ENCODE measurements at places on chromosomes 1 and 21.

DNA sequence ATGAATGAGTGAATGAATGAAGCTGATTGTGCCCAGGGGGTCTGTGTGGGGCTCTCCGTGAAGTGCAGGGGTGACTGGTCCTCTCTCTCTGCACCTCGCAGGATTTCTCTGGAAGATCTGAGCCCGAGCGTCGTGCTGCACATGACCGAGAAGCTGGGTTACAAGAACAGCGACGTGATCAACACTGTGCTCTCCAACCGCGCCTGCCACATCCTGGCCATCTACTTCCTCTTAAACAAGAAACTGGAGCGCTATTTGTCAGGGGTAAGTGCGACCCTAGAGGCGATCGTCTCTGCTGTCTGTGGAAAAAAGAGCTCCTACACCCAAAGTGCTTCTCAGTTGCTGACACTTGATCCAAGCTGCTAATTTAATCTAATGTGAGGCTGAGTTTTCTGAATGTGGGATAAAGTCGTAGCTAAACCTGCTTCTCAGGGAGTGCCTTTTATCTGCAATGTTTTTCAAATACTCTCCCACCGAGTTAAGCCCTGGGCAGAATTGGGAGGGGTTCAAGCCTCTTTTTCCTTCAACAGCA lies 101.7 kb downstream of the HUNK start:
- no peak for DNase-seq

DNA sequence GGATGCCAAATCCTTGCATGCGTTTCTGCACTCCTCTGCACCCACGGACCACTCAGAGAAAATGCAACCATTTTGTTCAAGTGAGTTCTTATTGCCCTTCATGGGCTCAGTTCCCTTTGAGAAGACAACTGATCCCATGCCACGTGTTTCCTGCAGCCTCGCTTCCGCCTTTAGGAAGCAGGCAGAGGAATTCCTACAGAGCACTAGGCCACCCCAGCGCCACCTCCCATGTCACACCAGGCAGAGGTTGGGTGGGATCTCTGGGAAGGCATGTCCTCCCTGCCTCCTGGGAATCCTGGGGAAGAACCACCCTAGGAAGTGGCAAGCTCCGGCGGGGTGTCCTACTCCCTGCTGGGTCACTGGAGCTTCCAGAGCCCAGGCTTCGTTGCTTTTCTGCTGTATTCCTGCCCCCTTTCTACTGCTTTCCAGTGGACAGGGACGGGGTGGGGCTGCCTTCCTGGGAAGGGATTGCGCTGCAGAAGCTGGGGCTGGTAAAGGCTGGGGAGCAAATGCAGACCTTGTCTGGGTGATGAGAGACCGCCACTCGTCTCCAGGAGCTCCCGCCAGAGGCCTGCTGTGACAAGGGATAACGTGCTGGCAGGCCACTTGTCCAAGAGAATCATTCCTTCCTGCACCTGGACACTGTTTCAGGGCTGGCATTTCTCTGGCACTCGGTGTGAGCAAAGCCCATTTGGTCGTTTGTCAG lies 478.2 kb upstream of the VAMP3 start:
- no peak for DNase-seq

GRCh38 chr21:33794596-33794995 lies 121.0 kb downstream of the ATP5PO start:
- no peak for DNase-seq

- DNase-seq: no peak
Observed at GRCh38 chr1:29800120-29800519, 563.8 kb downstream of the PTPRU start.

DNA sequence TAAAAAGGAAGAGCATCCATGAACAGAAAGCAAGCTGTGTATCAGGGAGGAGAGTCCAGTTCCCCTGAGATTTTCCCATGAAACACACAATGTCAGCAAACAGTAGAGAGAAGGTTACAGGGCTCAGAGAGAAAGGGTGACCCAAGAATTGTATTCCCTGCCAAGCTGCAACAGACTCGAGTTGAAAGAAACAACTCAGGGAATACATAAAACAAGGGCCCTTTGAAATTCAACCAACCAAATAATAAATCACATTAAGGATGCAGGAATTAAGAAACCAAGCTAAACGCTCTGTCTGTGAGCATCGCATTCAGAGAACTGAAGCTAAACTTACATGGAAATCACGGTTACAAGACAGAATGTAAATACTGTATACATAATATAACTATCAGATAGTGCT lies 20.2 kb downstream of the S100A16 start:
- no peak for DNase-seq

DNA sequence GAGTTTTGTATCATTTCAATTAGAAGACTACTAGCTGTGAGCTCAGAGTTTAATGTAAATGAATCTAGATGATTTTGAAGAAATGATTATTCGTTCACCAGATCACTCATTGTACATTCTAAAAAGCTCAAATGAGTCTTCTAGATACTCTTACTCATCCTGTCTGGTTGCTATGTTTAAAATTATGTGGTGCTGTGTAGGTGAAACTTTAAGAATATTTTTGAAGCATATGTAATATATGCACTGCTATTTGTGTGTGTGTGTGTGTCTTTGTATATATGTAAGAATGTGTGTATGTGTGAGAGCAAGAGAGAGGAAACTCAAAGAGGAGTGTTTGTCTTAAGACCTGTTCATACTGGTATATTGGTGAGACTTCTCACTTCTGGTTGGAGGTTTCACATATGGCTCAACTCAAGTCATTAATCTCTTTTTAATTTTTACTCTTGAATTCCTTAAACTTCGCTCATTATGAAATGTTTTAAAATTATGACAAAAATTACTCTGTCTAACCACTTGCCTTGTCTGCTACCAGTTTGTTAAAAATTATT lies 8.6 kb upstream of the C1orf105 start:
- DNase-seq: no peak

DNA sequence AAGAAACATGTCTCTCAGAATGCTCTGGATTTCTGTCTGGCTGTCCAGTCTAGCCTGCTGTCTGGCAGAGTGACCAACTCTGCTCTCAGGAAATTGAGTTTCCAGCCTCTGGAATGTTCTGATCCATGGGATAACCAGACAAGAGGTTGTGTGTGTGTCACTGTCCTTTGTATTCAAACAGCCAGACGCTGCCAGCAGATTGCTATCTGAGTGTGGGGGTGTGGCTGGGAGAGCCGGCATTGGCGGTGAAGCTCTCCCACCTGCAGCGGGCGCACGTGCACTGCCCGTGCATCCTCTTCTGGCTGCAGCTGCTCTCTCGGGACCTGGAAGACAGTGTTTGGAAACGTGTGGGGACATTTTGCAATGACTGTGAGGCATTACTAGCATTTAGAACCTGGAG lies 26.1 kb downstream of the PKP1 start:
- no peak for DNase-seq

DNA sequence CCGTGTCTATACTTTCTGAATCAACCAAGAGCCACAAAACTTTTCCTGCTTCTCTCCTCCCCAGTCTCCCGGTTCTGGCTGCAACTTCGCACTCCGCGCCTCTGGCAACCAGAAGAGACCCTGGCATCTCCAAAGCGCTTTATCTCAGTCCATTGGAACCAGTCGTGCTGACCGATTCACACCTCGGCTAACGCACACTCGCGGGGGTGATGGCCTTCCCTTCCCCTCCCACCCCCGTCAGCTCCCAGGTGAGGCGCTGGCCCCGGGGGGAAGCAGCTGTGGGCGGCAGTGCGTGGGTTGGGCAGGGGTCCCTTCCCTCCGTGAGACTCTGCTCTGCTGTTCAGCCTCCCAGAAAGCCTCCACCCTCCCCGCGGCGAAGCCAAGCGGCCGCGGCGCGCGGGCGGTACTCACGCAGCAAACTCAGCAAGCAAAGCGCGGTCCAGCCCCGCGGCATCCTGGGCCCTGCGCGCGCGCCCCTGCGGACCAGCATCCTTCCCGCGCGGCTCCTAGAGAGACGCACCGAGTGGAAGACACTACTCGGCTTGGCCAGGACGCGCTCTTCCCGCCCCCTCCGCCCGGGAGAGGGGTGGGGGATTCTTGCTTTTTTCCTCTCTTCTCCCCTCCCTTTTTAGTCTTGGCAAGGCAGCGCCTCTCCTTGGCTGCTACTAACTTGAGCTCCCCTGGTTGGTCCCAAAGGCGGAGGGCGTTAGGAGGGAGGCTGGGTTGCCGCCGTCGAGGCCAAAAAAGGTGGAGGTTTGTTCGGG lies at the start of gene CD34:
CD34 (minus strand) TSS at position 535 of the 764 bp plus-strand sequence; CDS start at position 490, 45 bp downstream.
- DNase-seq: no peak

- DNase-seq: no peak
Observed at GRCh38 chr1:119865627-119866026, 30.7 kb downstream of the ADAM30 start.

- no peak for DNase-seq
Observed at GRCh38 chr1:78003882-78004718, 639 bp upstream of the DNAJB4 start.

DNA sequence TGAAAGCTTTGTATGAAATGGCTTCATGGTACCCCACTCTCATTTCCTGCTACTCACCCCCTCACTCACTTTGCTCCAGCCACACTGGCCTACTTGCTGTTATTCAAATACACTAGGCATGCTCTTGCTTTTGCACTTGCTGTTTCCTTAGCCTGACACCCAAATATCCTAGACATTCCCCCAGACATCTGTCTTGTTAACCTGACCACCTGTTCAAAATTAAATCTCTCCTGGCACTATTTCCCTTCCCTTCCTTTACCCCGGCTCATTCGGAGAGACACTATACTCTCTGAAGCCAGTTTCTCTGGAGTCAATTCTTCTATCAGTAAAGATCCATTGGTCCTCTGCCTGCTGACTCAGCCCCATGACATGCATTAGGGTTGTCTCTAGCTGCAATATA lies 306.0 kb upstream of the SGIP1 start:
- no peak for DNase-seq

DNA sequence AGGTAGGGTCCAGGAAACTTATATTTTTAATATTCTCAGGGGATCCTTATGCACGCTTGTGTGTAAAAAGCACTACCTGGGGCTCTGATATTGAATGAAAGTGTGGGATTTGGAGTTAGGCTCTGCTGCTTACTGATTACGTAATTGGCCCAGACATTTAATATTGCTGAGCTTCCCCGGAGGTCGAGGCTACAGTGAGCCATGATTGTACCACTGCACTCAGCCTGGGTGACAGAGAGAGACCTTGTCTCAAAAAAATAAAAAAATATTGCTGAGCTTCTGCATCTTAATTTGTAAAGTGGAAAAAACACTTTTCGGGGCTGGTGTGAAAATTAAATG lies 62.2 kb upstream of the KIF26B start:
- DNase-seq: no peak

GRCh38 chr1:53410100-53410541 lies 49.1 kb upstream of the DMRTB1 start:
- no peak for DNase-seq

DNA sequence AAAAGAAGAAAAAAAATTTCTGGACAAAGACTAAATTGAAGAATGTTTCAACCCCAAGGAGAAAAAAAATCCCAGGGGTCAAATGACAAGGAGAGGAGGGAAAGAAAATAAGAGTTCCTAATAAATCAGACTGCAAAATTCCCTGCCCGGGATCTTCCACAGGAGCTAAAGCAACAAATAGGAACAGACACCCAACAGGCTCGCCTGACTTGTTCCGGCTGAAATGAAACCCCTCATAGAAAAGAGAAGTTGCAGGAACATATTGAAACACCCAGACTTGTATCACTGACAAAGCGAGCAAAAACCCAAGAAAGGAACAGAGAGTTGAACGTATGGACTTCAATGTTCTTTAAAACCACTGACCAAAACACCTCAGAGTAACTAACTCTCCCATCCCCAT lies 123.0 kb downstream of the TIAM1 start:
- DNase-seq: no peak

- DNase-seq: no peak
Observed at GRCh38 chr1:212504171-212504803, 71.6 kb downstream of the NENF start.

- DNase-seq: no peak
Observed at GRCh38 chr1:184437291-184437690, 50.5 kb downstream of the C1orf21 start.

- DNase-seq: no peak
Observed at GRCh38 chr1:39269791-39270342, 65.4 kb downstream of the MACF1 start.

GRCh38 chr21:27060190-27060589 lies 93.3 kb upstream of the ADAMTS5 start:
- no peak for DNase-seq

DNA sequence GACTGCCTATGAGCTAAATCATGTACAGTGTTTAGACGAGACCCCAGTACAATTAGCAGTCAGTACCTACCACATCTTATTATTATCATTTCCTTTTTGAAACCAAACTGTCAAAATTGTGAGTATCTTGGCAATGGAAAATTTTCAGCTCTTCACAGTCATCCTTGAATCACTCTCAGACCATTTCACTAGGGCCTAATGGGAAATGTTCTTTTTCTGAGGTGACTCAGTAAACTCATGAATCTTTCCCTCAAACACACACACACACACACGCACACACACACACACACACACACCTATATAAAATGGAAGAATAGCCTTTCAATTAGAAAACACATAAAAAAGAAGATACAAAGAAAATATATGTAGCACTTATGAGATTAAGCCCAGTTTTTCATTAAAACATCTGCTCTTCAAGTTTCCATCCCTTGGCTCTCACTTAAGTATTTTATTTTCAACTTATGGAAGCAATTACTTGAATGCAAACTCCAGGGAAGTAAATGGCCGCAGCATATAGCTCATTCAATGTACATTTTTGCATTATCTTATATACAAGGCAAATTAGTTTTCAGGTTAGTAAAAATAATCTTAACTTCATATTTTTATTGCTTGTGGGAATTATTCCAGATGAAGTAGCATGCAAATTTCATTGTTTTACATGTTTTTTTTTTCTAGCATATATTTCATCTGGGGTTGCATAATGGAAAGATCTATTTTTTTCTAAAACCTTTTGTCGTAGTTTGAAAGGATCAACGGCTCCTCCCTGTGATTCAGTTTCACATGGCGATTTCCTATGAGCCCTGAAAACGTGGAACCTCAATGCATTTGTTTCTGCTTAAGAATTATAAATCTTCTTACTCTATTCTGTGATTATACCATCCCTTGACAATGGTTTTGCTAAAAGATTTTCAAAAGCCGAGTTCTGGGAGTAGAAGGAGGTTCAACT lies 46.3 kb upstream of the TMPRSS15 start:
- no peak for DNase-seq

GRCh38 chr1:243253926-243254232 lies 1.2 kb downstream of the CEP170 start:
- DNase-seq: no peak

- no peak for DNase-seq
Observed at GRCh38 chr1:50209749-50210148, 101.0 kb downstream of the ELAVL4 start.

- DNase-seq: no peak
Observed at GRCh38 chr1:59973719-59974118, 47.1 kb upstream of the CYP2J2 start.

- peak; percentile 39 for DNase-seq
Observed at GRCh38 chr1:32240140-32240951, 6.7 kb upstream of the FAM167B start.

DNA sequence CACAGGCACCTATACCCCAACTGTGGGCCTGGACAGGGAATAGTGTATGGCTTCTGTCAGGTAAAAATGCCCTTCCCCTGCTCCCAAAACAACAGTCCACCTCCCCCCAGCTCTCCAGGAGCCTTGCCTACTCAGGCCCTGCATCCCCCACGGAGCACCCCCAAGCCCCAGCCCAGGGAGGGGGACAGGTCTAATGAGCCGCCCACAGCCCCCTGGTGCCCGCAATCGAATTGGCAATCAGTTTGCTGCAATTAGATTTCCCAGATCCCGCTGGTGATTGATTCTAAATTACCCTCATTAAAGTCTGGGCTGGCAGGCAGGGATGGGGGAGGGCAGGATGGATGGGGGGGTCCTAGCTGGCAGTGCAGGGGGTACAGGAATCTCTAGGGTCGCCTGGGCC lies 8.1 kb downstream of the SDC3 start:
- DNase-seq: no peak

- no peak for DNase-seq
Observed at GRCh38 chr1:43319766-43320165, 17.9 kb upstream of the MPL start.

Measured in stimulated activated CD8-positive, alpha-beta memory T cell treated with anti-CD3 and anti-CD28 coated beads, Interleukin-4, amount 100 ng/mL, for 1 hour (primary cell).